ENCODE measurements at places on chromosomes 1 and 21. TPM values are rescaled to one million over a fixed set of nuclear protein-coding genes. Genes with fewer than 3 reads are reported as not detected.

GRCh38 chr1:42552636-42553035, 89.5 kb downstream of the CCDC30 start:
- no peak for DNase-seq

GRCh38 chr1:221294242-221294641, 415.0 kb downstream of the HLX start:
- no peak for DNase-seq

GRCh38 chr1:91611483-91611917, 110.8 kb downstream of the CDC7 start:
- no peak for DNase-seq

PTPN7 gene
- total RNA-seq = 5.5 TPM

OR2M5 gene
- total RNA-seq = not detected

DCAF8 gene
- 54.0 TPM for total RNA-seq

BARHL2 gene
- not detected for total RNA-seq

USH2A gene
- not detected for total RNA-seq

CCDC24 gene
- total RNA-seq = 7.3 TPM

MCOLN2 gene
- 4.4 TPM for total RNA-seq

HMGCL gene
- total RNA-seq = 27.5 TPM

PCBP3 gene
- total RNA-seq = 1.0 TPM

DVL1 gene
- total RNA-seq = 111 TPM

All from esophagus squamous epithelium (tissue), 5 donors.